T-cell (primary cell): ENCODE measurements at places on chromosomes 6 and 20.

DNA sequence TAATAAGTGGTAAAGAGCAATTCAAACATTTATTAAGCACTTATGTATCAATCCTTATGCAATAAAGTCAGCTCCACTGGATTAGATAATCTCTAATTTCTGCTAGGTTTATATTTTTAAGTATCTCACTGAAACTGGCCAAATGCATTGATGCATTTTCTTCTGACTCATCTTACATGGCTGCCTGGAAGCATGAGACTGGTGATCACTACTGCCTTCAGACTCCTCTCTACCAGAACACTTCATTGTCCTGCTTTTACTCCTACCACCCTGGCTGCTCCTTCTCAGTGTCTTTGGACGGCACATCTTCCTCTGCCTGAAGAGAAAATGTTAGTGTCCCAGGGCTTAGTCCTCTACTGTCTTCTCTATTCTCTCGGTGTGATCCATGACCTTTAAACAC is 7.4 kb downstream of the CEP85L start:
- no peak for DNase-seq

GRCh38 chr6:138555421-138555988 is 56.2 kb upstream of the NHSL1 start:
- no peak for DNase-seq

- no peak for DNase-seq
Observed at GRCh38 chr6:1850121-1850839, 240.6 kb downstream of the FOXC1 start.

DNA sequence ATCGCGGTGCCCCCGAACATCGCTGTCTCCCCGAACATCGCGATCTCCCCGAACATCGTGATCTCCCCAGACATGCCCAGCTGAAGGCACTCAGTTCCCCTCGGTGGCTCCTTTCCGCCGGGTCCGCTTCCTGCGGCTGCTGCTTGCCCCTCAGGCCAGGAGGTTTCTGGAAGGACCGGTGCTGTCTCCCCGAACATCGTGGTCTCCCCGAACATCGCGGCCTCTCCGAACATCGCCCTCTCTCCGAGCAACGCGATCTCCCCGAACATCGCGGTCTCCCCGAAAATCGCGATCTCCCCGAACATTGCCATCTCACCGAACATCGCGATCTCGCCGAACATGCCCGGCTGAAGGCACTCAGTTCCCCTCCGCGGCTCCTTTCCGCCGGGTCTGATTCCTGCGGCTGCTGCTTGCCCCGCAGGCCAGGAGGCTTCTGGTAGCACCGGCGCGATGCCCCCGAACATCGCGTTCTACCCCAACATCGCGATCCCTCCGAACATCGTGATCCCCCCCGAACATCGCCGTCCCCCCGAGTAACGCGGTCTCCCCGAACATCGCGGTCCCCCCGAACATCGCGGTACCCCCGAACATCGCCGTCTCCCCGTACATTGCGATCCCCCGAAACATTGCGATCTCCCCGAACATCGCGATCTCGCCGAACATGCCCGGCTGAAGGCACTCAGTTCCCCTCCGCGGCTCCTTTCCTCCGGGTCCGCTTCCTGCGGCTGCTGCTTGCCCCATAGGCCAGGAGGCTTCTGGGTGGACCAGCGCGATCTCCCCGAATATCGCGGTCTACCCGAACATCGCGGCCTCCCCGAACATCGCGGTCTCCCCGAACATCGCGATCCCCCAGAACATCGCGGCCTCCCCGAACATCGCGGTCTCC is 808 bp downstream of the ULBP1 start:
- DNase-seq: peak; percentile 12

DNA sequence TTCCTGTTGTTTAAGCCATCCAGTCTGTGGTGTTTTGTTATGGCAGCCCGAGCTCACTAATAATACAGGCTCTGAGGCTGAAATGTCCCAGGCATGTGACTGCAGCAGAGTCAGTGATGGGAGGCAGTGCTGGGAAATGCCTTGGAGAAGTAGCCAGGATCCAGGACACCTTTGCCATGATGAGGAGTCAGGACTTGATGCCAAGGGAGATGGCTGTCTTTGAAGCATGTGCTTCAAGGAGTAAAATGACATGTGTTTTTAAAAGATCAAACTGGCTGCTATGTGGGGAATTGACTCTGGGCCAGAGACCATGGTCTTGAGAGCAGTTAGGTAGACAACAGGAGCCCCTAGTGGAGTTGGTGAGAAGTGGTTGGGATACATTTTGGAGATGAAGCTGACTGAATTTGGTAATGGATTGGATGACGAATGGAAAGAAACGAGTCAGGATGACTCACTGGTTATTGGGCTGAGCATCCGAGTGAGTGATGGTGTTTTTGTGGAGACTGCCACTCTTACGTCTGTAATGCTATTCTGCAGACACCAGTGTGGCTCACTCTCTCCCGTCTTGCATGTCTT is 322.2 kb downstream of the PLCB1 start:
- no peak for DNase-seq

DNA sequence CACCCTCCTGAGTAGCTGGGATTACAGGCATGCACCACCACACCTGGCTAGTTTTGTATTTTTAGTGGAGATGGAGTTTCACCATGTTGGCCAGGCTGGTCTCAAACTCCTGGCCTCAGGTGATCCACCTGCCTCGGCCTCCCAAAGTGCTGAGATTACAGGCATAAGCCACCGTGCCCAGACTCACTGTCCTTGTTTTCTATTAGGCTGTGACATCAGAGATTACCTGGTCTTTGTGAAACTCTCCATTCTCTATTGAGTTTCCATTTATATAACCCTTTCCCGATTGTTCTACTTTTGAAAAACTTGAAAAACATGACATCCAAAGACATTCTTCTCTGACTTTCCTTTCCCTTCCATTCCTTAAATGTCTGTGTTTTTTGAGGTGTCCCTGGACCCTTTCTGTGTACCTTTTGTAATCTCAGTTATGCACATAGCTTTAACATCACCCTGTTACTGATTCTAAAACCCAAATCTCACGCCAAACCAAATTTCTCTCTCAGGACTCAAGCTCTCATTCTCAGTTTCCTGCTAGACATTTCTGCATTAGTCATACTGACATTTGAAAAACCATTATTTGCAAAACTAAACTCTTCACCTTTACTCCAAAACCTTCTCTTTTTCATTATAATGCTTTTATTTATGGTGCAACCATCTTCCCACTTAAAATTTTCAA is 137.0 kb downstream of the KHDC1L start:
- no peak for DNase-seq

GRCh38 chr6:41122373-41122772 is 31.8 kb downstream of the TREML1 start:
- no peak for DNase-seq

- no peak for DNase-seq
Observed at GRCh38 chr6:19587238-19587942, 249.8 kb upstream of the ID4 start.

GRCh38 chr6:117200067-117200466 is 65.3 kb upstream of the VGLL2 start:
- DNase-seq: no peak

GRCh38 chr20:43755851-43756250 is 29.0 kb upstream of the GTSF1L start:
- DNase-seq: no peak

DNA sequence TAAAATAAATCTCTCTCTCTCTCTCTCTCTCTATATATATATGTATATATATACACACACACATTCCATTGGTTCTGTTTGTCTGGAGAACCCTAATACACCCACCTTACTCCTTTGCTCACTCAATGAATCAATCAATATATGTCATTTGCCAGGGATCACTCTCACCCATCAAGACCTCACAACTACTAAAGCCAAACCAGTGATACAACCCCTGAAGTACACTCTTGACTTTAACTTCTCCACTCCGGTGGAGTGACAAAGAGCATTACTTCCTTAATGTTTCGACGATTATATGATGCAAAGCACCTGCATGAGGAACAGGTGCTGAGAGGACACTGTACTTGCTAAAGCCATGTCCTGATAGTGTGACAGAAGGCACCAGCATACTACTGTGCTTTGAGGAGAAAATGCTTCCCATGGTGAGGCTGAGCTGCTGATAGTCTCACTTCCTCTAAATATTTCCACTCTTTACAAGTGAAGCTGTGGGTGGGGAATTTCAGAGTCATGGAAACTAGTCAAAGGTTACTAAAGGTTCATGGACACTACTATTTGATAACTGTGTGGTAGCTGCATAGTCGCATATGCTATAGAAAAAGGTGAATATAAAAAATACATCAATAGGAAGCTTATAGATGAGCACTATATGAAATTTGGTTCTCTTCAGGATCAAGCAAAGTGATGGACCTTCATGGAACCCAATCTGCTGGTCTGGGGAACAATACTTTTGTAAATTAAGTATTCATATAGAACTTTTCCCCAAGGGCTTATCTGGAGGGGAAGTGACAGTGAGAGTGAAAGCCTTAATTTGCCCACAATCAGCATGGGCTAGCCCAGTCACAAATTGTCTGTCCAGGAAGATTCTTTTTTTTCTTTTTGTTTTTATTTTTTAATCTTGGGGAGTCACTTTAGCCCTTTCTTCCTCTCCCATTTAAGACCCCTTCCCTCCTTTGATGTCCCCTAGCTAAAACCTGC is 141.9 kb upstream of the NEDD9 start:
- no peak for DNase-seq

DNA sequence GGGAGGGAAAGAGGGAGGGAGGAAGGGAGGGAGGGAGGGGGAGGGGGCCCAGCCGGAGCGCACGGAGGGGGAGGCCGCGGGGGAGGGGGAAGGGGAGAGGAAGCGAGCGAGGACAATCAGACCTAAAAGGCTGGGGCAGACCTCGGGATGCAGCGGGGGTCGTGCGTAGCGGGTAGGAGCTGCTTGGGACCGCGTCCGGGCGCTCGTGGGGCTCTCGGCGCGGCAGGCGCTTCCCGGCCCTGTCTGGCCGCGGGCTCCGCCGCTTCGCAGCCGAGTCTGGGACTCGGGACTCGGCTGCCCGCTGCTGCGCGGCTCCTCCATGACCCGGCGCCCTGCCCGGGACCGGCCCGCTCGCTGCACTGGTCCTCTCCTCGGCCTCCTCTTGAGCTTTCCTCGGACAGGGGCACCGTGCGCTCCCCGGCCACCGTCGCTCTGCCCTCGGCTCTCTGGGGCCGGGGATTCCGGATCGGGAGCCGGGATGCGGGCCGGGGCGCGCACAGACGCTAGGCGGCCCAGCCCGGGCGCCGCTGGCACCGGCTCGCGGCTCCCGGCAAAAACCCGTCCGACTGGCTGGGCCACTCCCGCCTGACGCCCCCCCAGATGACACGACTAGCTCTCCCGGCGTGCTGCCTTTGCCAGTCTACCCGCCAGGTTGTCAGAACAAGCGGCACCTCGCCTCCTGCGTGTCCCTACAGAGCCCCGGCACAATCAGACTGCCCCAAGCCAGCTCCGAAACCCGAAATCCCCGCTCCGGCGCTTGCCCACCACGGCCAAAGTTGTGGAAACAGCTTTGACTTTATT is 2.2 kb downstream of the TFAP2A start:
- no peak for DNase-seq
